ENCODE measurements at places on chromosomes 1 and 21. TPM values are rescaled to one million over a fixed set of nuclear protein-coding genes. Genes with fewer than 3 reads are reported as not detected.

BSND gene
- not detected for total RNA-seq

PRRC2C gene
- 132 TPM for total RNA-seq

TRIM63 gene
- not detected for total RNA-seq

GRCh38 chr1:59433440-59433813 is 136.5 kb downstream of the FGGY start:
- H3K4me1 ChIP-seq, result peaks cover 75% of the 10 kb centered on the region
- H3K27ac ChIP-seq, result peak overlapping the region; percentile 74
- H3K4me3 ChIP-seq, result no peak overlapping the region
- 0 out of 2 replicates have a peak, but pooled peaks cover 5% of the 10 kb centered on the region for H3K36me3 ChIP-seq
- peaks cover 3% of the 10 kb centered on the region for H3K27me3 ChIP-seq

- no peak for DNase-seq
- peaks cover 5% of the 10 kb centered on the region for H3K36me3 ChIP-seq
Measured at GRCh38 chr1:55445416-55445815, 230.3 kb upstream of the USP24 start.

DNA sequence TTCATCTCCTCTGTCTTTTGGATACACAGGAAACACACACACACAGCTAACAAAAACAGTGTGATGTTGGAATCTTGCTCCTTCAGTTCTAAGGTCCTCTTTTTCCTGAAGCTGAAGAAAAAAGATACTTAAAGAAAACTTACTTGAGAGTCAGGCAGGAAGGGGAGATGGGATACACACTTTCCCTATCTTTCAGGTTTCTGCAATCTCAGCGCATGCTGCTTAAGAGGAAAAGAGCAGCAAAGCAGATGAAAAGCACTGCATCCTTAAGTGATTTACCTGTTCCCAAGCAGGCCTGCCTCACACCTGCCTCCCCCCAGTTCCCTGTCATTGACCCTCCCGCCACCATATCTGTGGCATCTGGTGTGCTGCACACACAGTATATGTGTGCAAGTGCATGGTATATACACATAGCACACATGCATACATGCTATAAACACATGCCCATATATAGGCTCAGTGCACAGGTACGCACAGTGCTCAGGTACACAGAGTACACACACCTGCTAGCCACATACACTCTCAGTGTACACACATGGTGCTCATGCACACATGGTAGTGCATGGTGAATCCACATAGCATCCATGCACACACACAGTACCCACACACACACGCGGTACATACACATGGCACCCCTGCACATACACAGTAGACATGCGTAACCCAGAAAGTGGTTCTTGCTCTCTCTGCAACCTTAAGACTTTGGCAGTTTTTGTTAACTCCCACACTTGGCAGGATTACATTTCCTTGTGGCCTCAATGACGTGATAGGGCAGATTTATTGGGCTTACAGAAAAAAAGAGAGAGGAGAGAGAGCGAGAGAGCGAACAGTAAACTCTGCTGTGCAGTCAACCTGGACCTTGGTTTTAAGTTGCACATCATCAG is 166.9 kb downstream of the TOMM20 start:
- H3K36me3 ChIP-seq, result no peaks in the 10 kb centered on the region
- peaks cover 81% of the 10 kb centered on the region for H3K4me1 ChIP-seq
- H3K4me3 ChIP-seq, result peak overlapping the region; percentile 80
- H3K27ac ChIP-seq, result peak overlapping the region; percentile 96
- DNase-seq, result peak; percentile 81

DDR2 gene
- 183 TPM for total RNA-seq
